ENCODE measurements at places on chromosomes 2 and 18.

GRCh38 chr18:6270771-6271216, 143.9 kb downstream of the L3MBTL4 start:
- no peak for DNase-seq

DNA sequence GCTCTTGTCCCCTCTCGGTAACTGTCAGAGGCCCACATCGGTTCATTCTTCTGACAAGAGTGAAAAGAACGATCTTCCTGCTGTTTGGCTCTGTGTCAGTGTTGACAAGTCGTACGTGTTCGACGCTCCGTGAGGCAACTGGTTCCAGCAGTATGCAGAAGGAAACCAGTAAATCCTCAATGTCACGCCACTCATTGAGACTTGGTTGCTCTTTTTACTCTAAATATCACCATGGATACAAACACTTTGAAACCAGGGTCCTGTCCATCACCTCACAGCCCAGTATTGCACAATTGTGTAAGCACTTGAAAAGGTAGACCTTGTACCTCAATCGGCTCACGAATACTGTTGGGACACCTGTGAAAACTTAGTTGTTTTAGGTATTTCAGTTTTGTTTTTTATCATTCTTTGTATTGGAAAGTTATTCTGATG, 136.4 kb downstream of the ZNF407 start:
- no peak for DNase-seq

- no peak for DNase-seq
Measured at GRCh38 chr2:167198576-167198975, 310.3 kb downstream of the XIRP2 start.

DNA sequence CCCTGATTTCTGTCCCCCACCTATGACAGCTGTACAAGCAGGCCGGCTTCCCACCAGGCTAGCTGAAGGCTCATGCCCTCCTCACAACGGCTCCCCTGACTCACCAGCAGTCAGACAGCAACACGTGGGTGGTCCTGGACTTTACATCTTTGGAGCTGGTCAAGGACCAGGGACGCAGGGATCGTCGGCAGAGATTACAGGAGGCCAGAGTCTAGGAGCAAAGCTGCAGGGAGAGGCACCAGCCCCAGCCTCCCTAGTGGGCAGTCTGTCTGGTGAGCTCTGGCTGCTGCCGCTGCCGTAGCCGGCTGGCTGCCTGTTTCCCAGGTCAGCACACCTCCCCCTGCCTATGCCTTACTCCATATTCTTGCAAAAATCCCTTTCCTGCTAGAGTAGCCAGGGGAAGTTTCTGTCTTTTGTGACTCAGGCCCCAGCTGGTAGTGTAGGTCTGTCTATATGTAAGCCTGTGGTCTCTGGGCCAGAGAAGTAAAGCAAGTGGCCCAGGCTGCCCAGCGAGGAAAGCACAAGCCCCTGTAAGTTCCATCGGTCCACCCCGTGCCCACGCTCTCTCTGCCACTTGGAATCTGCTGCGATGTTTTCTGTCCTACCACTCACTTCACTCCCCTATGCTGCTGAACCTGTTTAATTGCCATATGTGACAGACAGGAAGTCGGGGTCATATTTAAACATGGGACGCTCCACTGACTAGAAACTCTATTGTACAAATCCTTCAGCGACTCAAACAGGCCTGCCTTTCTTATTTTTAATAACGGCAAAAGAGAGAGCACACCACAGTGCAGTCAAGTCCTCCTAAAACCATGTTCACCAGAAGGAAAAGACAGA, 2.4 kb upstream of the ARHGEF4 start:
- DNase-seq: no peak

GRCh38 chr2:215729985-215730620, 283.2 kb downstream of the MREG start:
- DNase-seq: no peak

DNA sequence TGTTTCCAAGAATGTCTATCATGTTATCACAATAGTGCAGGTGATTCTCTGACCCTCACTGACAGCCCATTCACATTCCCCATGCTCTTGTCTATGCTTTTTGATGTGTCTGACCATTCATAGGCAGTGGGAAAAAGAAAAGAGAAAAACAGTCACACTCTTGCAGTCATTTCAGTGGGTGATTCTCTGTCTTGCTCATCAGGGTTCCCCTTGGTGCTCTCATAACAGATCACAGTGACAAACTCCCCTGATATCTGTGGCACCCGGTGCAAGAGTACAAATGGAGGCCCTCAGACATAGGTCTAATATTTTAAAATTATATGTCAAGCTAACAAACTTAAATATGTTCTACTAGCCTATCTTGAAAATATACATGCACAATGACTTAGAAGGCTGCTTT, 72.7 kb upstream of the PPP1CB start:
- DNase-seq: no peak

GRCh38 chr2:64133828-64134227, 10.4 kb downstream of the PELI1 start:
- DNase-seq: no peak

GRCh38 chr2:123976054-123976648, 48.9 kb upstream of the CNTNAP5 start:
- no peak for DNase-seq

DNA sequence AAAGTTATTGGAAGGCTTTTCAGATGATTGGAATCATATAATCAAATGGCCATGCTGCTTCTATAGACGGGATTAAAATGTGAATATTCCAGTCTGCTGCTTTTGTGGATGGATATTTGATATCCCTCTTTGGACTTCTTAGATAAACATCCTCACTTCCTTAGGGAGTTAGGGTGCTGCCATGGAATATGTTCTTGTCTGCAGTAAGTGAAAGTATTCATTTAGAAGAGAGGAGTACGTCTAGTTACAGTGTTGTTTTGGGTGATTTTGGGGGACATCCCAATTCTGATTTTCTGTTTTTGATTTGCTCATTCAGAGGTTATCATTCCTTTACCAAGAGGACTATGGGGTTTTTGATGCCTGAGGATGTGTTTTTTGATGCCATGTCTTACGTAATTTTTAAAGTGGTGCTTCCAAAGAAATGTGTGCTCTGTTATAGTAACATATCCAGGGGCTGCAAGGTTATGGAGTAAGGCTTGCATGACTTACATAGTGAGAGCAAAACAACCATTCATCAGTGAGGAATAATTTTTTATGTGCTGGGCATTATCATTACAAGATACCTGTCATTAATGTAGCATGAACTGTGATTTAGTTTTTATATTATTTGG, 33.6 kb downstream of the ASXL3 start:
- no peak for DNase-seq

GRCh38 chr18:7760967-7761948, 194.1 kb downstream of the PTPRM start:
- DNase-seq: no peak

GRCh38 chr2:20542746-20543468, 96.0 kb downstream of the RHOB start:
- DNase-seq: no peak

DNA sequence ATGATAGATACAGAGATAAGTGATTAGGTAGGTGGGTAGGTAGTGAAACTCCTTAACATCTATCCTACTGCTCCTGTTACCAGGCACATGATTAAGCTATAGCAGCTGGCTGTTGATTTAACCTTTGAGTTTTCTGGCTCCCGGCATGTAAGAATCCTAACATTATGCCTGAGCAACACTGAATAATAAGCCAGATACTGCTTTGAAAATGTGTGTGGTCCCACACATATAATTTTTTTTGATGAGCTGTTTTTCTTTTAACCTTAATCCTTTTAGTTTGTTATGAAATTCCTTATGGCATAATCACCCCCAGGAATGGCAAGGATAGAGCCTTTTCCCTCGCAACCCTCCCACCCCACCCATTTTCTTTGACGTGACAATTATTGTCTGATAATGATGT, 104.2 kb upstream of the NEUROD1 start:
- no peak for DNase-seq

DNA sequence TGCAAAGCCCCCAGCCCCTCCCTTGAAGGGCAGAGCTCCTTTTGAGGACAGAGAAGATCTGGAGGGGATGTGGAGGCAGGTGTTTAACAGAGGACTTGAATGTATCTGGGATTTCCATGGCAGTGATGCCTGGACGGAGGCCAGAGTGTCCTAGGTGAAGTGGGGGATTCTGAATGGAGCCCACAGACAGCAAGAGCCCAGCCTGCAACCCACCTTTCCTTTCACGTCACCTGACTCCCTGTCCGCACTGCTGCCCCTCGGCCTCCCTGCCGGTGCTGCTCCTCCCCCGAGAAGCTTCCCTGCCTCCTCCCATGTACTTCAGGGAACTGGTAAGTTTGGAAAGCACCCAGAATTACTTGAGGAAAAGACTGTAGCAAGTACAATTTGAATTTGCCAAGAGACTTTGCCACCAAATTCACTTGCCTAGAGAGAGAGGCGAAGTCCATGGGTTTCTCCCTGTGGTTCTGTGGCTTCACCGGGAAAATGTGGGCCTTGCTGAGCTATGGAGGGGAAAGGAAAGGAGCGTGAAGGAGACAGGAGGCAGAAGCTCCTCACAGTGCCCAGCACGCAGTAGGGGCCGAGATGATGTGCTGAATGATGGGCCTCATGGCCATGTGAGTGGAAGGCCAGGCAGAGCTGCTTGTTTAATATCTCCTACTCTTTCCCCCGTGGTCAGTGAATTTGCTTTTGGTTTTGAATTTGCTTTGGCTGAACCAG, 13.9 kb upstream of the ASPRV1 start:
- DNase-seq: no peak

- peak; percentile 12 for DNase-seq
Measured at GRCh38 chr2:48946449-48947048, 191.0 kb upstream of the LHCGR start.

Measured in CD4-positive, alpha-beta T cell (primary cell).